ENCODE measurements at places on chromosomes 4 and X.

DNA sequence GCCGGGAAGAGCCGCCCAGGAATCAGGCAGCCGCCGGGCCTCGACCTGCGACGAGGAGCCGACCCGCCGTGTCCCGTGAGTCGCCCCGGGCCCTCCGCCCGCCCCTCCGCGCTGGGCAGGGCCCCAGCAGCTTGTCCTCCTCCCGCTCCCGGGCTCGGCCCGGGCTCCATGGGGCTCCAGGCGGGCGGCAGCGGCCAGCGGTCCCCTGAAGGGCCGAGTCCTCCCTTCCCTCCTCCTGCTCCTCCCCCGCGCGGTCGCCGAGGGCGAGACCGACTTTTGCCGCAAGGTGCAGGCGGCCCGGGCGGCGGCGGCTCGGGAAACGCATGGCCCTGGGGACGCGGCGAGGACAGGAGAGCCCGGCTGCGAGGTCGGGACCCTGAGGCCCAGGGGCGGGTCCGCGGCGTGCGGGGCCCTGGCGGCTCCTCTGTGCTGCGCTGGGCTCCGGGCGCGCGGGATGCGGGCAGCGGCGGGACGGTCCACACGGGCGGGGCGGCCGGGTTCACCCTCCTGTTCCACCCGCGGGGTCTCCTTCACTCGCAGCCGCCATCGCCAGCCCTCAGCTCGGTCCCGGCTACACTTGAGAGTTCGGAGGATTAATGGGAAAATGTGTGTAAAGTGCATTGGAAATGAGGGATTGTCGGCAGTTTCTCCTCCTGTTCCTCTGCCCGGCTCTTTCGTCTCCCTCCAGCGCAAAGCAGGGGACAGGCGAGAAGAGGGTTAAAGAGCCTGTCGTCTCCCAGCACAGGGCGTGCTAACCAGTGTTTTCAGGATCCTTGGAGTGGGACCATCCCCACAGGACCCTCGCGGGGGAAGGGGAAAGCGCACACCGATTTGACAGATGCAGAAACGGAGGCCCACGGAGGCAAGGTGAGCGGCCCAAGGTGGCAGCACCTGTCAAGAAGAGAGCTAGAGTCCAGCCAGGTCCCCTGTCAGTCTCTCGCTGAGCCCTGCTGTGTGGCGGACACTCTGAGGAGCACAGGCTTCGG, 16.6 kb upstream of the ZNF718 start:
- no peak for DNase-seq

DNA sequence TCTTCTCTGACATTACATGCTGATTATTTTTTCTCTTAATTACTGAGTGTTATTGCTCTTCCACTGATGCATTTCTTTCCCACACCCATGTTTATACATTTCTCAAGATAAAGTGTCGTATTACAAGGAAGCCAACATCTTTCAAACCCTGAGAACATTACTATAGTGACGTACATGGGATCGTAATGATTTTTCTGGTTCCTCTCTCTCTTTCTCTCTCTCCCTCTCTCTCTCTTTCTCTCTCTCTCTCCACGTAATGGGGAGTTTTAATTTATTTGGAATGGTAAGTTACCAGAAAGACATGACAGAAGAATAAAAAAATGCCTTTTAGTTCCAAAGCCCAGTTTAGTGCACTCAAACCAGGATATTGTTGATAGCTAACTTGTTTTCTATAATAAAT, 40.4 kb upstream of the MAPK10 start:
- DNase-seq = no peak

- peak; percentile 12 for DNase-seq
Observed at GRCh38 chr4:141757287-141757686, 120.9 kb downstream of the IL15 start.

- DNase-seq = no peak
Observed at GRCh38 chrX:42398967-42399631, 378.9 kb downstream of the PPP1R2C start.

DNA sequence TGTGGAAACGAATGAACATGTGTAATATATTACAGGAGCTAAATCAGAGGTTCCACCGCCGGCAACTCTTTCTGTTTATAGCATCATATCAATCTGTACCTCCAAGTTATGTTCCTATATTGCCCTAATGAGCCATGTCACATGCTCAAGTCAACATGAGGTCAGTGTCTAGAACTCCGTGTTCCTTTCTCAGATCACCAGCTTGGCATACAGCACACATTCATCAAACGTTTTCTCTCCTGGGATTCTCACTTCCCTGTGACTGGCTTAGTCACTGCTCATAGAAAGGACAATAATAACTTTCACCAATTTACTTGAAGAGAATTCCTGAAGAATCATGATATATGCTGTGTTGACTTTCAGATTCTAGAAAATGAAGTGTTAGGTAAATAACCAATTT, 532.0 kb upstream of the SPANXN1 start:
- no peak for DNase-seq

DNA sequence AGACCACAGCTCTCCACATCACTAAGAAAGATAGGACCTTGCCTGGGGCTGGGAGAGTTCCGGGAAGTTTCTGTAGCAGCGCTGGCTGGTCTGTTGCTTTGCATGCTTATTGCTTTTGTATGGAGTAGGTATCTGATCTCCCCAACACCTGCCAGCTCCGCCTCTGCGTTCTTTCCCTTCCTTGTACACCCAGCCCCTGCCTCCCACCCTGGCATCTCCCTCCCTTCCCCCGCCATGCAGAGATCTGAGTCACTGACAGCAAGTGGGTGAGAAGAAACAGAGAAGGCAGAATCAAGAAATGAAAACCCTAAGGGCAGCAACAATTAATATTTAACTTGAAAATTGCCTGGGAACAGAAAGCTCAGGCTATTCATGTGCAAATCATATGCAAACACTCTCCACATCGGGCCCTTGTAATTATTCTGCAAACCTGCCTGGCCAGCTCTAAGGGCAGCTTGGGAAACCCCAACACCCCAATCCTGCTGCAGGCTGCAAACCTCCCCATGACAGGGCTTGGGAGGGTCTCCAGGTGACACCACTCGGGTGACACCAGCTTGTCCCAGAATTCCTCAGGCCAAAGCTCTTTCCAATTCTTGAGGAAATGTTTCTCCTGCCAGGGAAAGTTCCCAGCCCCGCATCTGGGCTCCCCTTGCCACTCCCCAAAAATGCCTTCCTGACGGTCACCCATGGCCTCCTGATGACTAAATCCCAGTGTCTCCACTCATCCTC, 257.2 kb downstream of the FBXW7 start:
- DNase-seq = no peak

GRCh38 chr4:174999407-174999806, 81.2 kb downstream of the ADAM29 start:
- no peak for DNase-seq

DNA sequence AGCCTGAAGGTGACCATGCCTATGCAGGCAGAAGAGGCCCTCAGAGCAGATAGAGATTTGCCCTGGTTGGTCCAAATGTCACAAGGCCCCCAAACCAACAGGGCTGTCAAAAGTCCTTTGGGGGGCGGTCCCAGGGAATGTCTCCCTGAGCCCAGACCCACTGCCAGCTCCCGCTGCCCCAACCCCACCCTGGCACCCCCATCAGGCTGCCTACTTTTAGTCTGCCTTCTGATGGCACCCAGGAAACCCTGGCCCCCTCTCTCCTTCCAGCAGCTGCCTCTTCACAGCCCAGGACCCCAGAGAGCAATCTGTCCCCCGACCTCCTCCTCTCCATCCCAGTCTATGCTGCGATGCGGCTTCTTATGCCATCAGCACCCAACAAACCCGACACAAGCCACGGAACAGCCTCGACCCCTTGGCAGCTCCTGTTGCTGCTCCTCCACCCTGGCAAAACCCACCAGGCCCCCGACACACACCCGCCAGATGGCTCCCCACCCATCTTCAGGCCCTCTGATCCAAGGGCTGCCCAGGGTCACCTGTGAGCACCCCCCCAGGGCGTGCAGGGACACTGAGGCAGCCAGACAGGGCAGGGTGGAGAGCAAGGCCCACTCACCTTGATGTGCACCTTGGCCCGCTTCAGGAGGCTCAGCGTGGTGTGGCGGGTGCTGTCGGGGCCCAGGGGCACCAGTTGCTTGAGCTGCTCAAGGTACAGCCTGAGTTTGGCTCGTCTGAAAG, 9.9 kb downstream of the MXD4 start:
- no peak for DNase-seq

GRCh38 chr4:13887010-13887409, 259.5 kb upstream of the BOD1L1 start:
- no peak for DNase-seq

DNA sequence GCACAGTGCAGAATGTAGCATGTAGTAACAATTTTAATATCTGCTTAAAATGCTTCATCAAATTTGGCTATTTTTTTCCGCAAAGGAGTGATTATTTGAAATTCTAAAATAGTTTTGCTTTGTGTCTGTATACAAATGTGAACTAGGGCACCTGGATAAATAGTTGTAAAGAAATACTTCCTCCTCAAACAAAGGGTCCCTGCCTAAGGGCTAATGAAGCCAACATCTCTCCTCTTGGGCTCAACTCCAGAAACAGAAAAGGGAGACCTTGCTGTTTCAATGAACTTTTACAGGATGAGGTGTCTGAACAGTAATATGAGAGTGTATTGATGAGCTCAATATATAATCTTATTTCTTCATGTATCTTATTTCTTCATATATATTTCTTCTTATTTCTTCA, 30.8 kb upstream of the SCOC start:
- no peak for DNase-seq

GRCh38 chr4:40316333-40316781, 18.8 kb upstream of the CHRNA9 start:
- peak; percentile 59 for DNase-seq

- no peak for DNase-seq
Observed at GRCh38 chr4:174192943-174193342, 90.5 kb downstream of the FBXO8 start.

DNA sequence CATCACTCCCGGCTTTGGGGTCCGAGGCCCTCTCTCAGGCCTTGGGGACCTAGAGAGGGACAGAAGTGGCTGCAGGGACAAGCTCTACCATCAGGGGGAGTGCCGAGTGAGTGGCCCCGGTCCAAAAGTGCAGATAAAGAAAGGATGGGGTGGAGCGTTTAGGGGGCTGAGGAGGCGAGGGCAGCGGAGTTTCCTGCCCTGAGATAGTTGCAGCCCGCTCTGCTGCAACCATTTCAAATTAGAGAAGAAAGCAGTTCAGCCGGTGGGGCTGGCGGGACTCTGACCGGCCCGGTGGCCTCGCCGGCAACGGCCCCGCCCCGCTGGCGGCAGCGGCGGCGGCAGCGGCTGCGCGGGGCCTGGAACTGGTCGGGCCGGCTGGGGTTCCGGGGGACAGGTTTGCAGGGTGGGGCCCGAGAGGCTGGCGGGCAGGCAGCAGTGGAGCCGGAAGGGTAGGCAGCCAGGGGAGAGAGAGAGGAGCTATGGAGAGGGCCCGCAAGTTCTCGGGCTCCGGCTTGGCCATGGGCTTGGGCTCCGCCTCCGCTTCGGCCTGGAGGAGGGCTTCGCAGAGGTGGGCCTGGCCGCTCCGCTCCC, 7.6 kb downstream of the DLG3 start:
- DNase-seq = peak; percentile 79

- DNase-seq = no peak
Observed at GRCh38 chrX:118884552-118885138, 61.0 kb downstream of the ZCCHC12 start.

- DNase-seq = peak; percentile 14
Observed at GRCh38 chrX:133215747-133216146, 2.4 kb downstream of the TFDP3 start.

DNA sequence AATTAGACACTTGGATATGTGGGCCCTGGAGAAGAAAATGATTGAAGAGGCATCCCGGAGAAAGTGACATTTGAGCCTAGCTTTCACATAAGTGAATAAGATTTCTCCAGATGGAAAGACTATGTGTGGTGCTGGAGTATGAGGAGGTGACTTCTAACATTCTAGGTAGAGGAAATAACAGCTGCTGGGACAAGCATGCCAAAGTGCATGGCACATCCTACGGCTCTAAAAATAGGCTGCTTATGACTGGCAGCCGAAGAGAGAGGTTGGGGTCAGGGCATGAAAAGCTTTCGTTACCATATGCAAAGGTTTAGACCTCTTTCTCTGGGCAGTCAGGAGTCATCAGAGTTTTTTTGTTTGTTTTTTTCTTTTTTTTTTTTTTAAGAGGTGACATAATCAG, 142.0 kb downstream of the SOX3 start:
- DNase-seq = no peak

DNA sequence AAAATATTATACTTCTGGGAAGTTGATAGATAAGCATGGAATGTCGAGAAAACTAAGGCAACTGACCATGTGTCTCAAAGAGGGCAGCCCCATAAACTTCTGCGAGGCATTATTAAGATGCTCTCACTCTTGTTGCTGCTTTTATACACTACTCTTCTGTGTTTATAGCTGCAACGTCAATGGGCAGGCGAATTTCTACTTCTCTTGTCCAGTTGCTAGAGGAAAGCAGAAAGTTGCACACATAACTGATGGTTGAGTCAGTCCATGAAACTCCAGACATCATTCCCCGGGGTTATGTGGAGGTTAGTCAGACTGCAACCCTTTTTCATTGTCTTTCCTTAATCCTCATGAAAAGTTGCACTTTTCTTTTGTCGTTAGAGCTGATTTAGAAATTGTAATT, 39.8 kb downstream of the VCX3B start:
- DNase-seq = no peak

GRCh38 chr4:88799900-88800299, 102.3 kb upstream of the NAP1L5 start:
- no peak for DNase-seq

GRCh38 chr4:87957061-87957460, 18.5 kb upstream of the SPP1 start:
- no peak for DNase-seq

DNA sequence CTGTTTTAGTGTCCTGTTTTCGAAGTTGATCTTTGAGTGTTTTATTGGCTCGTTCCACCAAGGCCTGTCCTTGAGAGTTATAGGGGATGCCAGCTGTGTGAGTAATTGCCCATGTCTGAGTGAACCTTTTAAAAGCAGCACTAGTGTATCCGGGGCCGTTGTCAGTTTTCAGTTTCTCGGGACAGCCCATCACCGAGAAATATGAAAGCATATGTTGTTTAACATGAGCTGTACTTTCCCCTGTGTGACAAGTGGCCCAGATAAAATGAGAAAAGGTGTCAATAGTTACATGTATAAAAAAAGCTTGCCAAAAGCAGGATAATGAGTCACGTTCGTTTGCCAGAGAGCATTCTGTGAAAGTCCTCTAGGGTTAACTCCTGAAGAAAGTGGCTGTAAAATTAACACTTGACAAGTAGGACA, 48.6 kb upstream of the RASSF6 start:
- no peak for DNase-seq

GRCh38 chrX:70257423-70258288, 2.3 kb downstream of the P2RY4 start:
- no peak for DNase-seq

- no peak for DNase-seq
Observed at GRCh38 chr4:21879187-21879586, 69.4 kb downstream of the KCNIP4 start.

Measured in GM03348 (cell line).